Daoy (cell line): ENCODE measurements at places on chromosomes 16 and 17.

DNA sequence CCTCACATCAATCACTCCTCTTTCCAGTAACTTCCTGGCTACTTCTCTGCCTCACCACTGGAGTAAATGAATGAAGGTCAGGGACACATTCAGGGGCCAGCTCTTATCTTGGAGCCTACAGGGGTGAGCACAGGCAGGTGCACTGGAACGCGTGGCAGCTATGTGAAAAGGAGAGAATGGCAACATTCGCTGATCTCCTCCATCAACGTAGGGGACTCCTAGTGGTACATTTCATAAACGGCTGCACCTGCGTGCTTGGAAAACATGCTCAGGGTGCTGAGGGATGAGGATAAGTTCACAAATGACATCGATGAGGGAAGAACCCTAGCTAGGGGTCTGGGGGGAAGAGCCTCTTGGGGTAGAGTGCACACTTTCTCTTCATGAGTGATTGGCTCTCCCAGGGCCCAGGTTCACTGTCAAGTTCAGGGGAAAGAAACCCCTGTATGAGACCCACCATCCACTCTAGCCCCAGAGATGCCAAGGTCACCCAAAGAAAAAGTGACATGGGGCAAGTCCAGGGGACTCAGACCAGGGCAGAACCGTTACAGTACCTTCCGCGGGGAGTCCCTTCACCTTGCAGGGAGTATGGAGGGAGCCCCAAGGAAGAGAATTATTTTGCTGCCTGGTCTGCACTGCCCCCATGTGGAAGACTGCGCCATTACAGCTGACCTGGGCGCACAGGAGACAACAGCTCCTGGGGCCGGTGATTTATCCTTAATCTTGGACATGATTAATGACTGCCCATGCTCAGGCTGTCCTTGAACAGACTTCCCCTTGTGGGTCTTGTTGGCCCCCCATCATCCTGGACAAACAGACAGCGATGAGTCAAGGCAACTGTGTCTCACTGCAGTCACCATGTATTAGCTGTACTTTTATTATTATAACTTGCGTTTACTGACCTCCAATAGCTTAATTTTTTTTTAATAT lies 30.1 kb downstream of the VAC14 start:
- DNase-seq = peak; percentile 53

DNA sequence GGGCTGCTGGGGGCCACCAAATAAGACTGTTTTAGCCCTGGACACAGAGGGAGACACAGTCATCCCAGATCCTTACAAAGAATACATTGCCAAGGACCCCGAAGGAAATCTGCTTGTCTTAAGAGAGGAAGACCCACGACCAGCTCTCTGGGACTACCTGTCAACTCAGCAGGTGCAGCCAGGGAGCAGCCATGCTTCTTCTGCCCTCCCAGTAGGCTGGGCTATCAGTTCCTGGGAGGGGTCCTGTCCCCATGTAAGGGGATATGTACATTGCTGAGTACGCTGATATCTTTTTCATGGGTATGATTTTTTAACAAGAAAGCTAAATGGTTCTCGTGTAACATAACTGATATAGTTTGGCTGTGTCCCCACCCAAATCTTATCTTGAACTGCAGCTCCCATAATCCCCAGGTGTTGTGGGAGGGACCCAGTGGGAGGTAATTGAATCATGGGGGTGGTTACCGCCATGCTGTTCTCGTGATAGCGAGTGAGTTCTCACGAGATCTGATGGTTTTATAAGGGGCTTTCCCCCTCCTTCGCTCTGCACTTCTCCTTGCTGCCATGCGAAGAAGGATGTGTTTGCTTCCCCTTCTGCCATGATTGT lies 11.3 kb downstream of the SSTR2 start:
- no peak for DNase-seq

- DNase-seq = no peak
Observed at GRCh38 chr16:48113471-48113870, 42.3 kb downstream of the ABCC12 start.

GRCh38 chr17:4607773-4608187 lies 23.5 kb downstream of the SMTNL2 start:
- DNase-seq = peak; percentile 31

GRCh38 chr17:34723875-34724274 lies 144.5 kb downstream of the TMEM132E start:
- DNase-seq = no peak
